ENCODE measurements at places on chromosomes 2 and 18.

DNA sequence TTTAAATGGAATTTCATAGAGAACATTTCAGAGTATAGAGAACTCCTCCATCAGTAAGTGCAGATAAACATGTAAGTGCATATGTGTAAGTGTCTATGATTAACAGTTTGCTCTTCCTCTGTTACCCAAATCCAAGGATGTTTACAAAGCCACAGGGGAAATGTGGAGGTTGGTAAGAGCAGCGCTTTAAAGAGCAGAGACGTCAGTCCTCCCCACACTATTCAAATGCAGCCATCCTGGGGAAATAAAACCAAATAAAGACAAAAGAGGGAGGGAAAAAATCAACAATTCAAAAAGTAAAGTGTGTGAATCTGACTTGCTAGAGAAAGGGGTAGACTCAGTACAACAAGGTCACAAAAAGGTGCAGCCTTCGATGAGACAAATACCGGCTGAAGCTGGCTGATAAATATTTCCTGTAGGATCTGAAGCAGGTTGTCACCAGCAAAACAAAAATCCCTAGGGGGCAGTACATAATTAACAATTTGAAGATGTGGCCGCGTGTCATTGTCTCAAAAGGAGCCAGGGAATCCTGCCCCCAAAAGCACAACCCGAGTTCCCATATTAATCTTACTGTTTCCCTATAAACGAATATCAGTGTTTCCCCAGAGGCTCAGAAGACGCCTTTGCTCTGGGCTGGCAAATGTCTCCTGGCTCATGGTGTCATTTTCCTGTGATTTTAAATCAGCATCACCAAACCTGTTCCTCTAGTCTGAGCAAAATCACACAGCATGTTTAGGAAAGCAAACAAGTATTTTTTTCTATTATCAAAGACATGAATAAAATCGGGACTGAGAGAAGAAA lies 216.5 kb downstream of the CDCA7 start:
- DNase-seq = peak; percentile 68

- DNase-seq = no peak
Observed at GRCh38 chr2:196677404-196677803, 37.9 kb downstream of the CCDC150 start.

DNA sequence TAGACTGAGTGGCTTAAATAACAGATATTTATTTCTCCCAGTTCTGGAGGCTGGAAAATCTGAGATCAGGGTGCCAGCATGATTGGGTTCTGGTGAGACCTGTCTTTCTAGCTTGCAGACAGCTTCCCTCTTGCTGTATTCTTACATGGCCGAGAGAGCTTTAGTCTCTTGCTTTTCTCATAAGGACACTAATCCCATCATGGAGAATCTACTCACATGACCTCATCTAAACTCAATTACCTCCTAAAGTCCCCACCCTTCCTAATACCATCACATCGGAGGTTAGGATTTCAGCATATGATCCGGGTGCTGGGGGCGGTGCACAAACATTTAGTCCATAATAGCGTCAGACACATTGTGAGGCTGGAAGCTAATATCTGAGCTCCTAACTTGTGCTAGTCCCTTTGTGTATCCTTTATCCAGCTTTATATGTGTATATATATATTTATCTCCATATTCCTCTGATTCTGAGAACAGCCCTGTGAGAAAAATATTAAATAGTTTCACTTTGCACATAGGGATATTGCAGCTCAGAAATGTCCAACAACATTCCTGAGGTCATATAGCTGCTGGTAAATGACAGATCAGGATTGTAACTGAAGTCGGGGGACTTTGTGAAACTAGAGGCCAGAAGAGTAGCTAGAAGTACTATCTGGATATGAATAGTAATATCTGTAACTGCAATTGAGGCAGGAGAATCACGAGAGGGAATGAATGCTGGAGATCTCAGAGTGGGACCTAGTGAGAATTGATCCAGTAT lies 28.9 kb downstream of the MARCHF4 start:
- DNase-seq = no peak

- DNase-seq = no peak
Observed at GRCh38 chr2:13193075-13193474, 476.3 kb downstream of the TRIB2 start.

DNA sequence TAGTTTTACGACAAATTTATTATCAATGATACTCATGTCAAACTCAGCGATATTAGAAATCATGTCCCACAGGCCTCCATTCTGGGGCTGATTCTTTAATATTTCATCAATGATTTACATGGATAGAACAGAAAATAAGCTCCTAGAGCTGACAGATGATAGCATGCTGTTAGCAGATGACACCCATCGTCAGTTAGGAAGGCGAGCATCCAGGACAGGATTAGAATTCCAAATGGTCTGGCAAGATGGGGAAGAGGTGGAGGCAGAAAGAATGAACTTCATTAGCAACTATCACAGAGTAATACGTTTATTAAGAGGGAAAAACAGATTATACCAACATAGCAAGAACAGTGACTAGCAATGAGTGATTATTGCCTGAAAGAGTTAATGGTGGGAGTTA lies 46.2 kb upstream of the ACVR1 start:
- no peak for DNase-seq

GRCh38 chr2:240893363-240893844 lies 2.6 kb downstream of the MAB21L4 start:
- DNase-seq = no peak

DNA sequence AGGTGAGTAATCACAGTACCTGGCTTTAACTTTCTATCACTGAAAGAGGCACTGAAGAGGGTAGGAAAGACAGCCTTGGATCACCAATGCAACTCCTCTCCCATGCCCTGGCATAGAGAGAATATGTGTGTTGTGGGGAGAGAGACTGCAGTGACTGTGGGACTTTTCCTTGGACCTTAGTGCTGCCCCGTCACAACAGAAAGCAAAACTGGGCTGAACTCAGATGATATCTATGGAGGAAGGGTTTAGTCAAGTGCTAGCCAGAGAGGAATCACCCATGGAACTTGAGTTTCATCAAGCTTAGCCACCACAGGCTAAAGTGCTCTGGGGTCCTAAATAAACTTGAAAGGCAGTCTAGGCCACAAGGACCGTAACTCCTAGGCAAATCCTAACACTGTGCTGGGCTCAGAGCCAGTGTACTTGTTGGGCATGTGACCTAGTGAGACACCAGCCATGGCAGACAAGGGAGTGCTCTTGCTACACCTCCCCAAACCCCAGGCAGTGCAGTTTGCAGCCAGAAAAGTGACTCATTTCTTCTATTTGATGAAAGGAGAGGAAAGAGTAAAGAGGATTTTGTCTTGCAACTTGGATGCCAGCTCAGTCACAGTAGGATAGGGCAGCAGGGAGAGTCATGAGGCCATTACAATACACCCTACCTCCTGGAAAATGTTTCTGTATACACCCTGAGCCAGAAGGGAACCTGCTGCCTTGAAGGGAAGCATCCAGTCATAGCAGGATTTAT lies 105.8 kb upstream of the SPOPL start:
- DNase-seq = no peak

DNA sequence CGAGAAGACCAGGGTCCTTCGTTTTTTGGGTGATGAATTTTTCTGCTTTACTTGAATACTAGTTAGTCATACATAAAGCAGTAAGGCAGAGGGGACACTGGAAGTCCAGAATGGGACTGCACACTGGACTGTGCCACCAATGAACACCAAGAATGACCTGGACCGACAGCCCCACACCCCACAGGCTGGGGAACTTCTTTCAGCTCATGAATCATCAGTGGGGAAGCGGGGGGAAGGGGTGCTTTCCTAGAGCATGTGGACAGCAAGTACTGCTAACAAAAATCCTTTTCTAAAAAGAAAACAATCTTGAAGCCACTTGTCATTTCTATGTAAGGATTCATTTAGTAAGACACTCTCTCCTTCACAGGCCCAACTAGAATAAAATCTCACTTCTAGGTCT lies 86.0 kb downstream of the DTNB start:
- DNase-seq = no peak

DNA sequence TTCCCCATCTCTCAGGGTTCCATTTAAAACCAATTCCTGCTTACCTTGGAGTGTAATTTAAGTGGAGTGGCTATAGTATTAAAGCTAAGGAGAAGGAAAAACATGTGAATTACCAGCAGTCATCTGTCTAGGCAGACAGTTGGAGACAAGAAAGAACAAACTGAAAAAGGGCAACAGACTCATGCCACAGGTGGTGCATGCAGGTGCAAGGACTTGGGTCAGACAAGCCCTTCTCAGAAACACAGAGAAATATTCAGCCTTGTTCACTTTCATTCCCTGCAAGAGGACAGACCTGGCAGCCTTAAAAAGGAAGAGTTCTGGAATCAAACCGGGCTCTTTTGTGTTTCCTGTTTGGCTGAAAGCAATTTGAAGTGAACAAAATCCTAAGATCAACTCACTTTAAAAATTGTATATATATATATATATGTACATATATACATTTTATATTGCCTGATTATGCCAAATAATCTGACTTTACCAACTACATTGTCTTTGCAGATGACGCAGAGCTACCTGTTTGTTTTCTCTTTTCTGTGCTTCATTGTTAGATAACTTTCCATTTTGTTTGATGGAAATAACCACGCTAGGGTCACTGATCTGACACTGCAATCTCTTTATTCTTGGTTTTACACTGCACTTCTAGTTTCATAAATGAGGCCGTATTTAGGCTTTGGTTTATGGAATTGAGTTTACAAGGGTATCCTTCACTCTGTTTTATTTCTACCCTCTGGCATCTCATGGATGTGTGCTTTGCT lies 35.1 kb upstream of the VPS54 start:
- no peak for DNase-seq

DNA sequence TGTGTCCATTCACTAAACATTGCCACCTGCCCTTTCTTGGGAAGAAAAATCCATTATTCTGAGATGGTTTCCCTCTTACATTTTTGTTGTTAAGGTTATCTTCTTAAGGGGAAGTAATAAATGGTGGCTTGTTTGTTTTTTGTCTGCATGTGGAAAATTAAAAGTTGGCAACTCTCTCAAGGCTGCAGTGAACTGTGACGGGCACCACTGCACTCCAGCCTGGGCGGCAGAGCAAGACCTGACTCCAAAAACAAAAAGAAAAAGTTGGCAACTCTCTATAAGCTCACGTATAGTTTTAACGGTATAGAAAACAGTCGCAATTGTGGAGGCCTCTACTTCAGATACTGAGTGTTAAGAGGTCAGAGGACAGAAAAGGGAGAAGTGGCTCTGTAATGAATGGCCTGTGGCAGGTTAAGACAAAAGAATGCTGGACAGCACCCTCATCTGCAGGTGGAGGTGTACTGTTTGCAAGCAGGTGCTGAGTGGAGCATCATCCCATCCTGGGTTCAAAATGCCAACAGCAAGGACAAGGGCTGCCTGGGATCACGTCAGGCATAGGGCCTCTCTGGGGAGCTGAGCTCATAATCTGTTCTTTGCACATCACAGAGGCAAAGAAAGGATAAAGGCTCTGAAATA lies 16.7 kb downstream of the L3MBTL4 start:
- no peak for DNase-seq

DNA sequence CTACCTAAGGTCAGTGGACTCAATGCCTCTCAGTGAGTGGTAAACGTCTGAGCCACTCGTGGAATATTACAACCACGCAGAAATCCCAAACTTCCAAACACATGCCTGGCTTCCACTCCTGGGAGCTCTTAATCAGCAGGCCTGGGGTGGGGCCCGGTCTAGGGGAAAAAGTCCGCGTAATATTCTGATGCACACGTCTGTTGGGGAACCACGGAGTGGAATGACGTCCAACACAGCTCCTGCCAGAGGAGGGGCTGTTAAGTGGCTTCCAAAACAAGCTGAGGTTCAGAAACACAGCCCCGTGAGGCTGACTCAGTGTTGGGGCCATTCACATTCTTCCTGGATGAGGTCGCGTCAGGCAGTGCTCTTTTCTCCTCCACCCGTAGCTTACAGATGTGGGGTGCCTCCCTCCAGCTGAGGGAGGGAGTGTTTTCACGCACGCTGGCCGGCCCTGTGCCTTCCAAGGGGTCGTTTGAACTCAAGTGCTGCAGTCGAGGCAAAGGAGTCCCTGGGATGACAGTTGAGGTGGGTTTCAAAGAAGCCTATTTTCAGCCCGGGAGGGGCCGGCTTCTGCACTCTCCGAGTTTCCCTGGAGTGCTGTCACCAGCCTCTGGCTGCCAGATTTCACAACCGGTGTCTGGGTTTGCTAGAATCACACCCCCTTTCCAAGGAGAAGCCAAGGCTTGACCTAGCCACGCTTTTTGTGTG lies 73.1 kb downstream of the ACKR3 start:
- DNase-seq = no peak

- DNase-seq = no peak
Observed at GRCh38 chr2:128437204-128437565, 118.5 kb upstream of the HS6ST1 start.

- DNase-seq = no peak
Observed at GRCh38 chr18:47701134-47701533, 229.3 kb downstream of the SMAD2 start.

DNA sequence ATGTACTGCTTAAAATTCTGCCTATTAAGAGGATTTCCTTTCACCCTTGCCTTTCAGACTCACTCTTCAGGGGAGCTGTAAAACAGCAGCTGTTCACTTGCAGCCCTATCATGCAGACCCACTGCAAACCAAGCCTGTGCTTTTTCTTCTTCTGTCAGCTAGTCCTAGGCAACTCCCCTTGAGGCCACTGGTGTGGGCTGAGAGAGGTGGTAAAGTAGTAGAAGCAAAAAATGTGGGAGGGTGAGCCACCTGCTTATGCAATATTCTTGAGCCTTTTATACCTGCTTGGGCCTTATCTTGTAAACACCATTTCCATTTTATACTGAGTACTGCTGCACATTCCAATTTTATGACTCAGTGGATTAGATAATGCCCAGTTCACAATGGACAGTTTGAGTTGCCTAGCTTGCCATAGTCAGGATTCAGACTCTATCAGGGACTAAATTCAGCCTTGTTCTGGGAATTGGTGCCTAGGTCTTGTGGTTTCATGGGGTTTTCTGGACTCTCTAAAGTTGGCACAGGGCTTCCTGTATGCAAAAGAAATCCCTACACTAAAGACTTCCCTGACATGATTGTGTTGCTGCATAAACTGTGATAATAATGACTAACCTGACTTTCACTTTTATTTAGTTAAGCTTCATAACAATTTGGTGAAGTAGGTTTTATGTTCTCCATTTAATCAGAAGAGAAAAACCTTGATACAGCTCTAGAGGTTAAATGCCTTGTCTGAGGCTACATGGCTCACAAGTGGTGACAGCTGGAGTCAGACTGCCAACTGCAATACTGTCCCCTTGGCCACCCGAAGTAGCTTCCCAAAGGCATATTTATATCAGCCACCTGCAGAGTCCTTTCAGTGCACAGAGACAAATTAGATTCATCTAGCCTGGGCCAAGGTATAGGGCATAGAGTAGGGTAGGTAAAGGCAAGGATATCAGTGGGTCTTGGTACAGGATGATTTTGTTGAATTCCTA lies 47.4 kb upstream of the KDM3A start:
- no peak for DNase-seq

- no peak for DNase-seq
Observed at GRCh38 chr18:4842287-4842686, 354.8 kb downstream of the AKAIN1 start.

DNA sequence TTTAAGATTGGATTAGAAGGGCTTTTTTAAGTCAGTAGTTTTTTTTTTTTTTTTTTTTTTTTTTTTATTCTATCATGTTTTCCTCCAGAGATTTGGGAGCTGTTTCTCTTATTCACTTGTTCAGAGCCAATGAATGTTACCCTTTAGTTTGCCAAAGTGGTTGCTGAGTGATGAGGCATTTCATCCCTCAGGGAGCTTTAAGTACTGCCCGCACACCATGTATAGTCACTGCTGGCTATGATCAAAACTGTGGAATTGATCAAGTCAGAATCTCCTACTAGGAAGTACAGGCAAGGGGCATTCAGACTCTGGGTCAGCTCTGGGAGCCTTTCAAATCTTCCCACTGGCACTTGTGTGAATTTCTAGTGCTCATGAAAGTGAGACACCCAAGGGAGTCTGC lies 201.6 kb downstream of the IKZF2 start:
- no peak for DNase-seq

GRCh38 chr2:120465989-120466703 lies 120.2 kb downstream of the INHBB start:
- DNase-seq = no peak

Data from NCI-H526 treated with DMSO at 0.1 percent for 48 hours (cell line).